ENCODE measurements at places on chromosomes 12 and 14.

- peak; percentile 50 for DNase-seq
These were observed 48.5 kb upstream of the RIMBP2 start for GRCh38 chr12:130764475-130765185.

GRCh38 chr12:263574-263973 is 938 bp upstream of the SLC6A13 start:
- DNase-seq = no peak

- no peak for DNase-seq
These were observed 89.4 kb upstream of the DIO3 start for GRCh38 chr14:101471723-101472517.

DNA sequence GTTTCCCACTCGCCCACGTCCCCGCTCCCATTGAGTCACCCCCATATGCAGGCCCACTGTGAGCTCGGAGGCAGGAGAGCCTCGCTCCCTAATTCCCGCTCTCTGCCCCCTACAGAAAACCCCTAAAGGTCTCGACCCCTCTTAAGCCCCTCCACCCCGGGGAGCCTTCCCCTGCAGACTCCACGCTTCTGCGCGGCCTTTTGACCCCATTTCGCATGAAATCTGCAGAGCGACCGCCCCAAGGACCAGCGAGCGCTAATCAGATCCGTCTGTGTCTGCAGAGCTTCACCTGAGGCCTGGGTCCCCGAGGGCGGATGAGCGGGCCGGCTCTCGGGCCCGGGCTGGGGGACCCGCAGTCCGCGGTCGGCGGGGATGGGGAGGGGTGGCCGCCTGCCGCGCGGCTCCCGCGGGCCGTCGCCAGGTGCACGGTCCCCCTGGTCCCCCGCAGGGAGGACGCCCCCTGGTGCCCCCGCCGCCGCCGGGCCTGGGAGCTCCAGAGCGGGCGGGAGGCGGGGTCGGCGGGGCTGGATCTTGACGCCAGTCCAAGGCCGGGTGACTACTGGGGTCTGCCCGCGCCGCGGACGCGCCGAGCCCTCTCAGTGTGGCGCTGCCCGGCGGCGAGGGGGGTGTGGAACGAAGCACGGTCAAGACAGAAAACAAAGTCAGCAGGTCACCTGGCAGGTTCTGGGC is 10.1 kb downstream of the BMP4 start:
- DNase-seq = peak; percentile 51

GRCh38 chr12:106130474-106131113 is 8.2 kb downstream of the NUAK1 start:
- DNase-seq = no peak

- DNase-seq = no peak
These were observed 51.8 kb upstream of the JDP2 start for GRCh38 chr14:75375983-75376382.

DNA sequence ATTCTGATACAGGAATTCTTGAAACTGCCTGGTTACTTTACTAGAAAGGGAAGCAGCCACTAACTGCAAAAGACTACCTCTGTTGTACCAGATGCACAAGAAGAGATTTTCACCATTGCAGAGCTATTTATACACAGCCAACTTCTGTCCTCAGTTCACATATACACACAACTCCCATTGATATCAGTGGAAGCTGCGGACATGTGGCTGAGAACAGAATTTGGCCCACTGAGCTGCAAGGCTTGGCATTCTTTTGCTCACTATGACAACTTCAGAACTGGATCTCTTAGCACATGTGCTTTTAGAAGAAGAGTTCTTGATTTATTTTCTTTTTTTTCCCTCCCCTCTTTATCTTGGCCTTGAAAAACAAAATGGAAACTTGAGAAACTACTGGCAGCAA is 28.3 kb downstream of the PTPRO start:
- DNase-seq = no peak

DNA sequence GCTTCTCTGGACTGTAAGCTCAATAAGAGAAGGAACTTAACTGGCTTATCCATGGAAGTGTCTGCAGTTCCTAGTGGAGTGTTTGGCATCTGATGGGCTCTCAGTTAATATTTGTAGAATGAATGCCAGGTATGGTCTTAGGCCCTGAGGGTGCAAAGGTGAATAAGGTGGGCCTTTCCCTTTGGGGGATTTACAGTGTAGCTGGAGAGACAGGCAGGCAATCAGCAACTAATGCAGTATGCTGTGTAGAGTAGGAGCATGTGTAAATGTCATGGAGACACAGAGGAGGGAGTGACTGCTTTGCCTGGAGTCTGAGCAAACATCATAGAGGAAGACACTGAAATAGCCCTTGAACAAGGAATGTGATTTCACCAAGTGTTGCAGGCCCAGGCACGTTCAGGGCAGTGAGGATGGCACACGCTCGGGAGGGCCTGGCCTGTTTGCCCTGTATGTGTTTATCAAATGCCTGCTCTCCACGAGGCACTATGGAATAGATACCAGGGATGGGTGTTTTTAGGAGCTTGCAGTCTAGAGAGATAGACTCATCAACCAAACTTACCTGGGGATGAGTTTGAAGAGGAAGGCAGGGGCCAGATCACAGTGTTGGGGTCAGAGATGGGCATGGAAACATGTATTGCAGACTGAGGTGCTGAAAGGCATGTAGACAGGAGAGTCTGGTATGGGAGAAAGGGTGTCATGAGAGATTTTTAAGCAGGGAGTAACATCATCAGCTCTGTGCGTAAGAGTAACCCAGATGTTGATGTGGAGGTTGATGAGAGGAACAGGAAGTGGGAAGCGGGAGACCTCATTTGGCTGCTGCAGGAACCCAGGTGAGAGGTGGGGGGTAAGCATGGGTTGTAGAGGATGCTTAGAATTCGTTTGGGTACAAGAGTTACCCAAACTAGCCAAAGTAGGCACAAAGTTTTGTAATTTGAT is 54.1 kb downstream of the PLXNC1 start:
- DNase-seq = no peak

DNA sequence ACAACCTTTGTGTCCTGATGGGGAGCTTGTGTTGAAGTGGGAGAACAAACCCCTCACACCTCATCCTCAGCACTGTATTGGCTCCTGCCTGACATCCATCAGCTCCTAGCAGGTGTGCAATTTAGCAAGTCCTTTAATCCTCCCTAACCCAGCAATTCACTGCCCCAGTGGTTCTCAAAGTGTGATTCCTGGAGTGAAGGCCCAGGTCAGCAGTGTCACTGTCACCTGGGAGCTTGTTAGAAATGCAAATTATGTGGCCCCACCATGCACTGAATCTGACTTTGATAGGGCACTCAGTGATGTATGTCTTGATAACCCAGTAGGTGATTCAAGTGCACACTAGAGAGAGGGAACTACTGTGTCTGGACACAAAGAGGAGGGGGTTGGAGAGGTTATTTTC is 133.6 kb downstream of the FGD4 start:
- no peak for DNase-seq

Measured in dermis blood vessel endothelial cell (primary cell).